ENCODE measurements at places on chromosomes 7 and 10.

DNA sequence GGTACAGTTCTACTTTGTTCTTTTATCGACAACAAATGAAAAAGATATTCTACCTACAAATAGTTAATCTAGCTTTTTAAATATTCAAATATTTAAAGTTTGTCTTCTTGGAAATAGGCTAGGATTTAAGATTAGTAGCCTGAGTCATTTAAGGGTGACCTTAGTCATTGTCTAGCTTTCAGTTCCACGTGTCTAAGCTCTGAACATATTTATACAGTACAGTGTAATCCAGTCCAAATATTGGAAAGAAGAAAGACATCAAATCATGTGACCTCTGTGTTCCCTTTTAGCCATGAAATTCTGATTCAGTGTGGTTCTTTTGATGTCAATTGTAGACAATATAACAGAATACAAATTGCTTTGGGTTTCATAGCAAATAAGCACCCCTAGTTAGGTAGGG is 121.1 kb downstream of the MALRD1 start:
- no peak for DNase-seq

GRCh38 chr10:130578532-130579289 is 442.5 kb downstream of the GLRX3 start:
- no peak for DNase-seq

- no peak for DNase-seq
These were observed 609.4 kb upstream of the PCDH15 start for GRCh38 chr10:55410415-55410885.

DNA sequence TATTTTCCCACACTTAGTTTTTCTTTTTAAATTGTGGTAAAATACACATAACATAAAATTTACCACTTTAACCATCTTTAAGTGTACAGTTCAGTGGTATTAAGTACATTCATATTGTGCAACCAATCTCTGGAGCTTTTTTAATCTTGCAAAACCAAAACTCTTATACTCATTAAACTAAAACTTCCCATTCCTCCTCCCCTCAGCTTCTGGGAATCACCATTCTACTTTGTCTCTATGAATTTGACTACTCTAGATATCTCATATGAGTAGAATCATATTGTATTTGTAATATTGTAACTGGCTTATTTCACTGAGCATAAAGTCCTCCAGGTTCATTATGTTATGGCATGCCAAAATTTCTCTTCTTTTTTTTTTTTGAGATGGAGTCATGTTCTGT is 86.4 kb upstream of the JAZF1 start:
- DNase-seq: no peak

GRCh38 chr10:101063548-101064414 is 2.0 kb downstream of the KAZALD1 start:
- no peak for DNase-seq

- DNase-seq: no peak
These were observed 235.2 kb upstream of the ZWINT start for GRCh38 chr10:56596257-56596656.

DNA sequence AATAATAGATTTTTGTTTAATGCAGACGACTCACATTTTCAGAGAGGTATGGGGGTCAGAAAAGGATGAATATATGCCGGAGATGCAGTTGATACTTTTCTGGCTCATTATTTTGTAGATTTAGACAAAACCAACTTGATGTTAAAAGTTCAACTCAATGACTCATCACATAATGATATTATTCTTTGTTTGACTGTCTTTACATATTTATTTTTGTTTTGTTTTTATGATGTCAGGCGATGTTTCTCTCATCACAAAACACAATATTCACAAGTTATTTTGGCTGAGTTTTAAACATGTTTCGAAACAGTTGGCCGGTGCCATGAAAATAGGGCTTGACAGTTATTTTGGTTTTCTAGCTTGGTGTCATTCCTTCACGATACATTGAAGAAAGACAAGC is 1.3 kb downstream of the GJD4 start:
- no peak for DNase-seq

DNA sequence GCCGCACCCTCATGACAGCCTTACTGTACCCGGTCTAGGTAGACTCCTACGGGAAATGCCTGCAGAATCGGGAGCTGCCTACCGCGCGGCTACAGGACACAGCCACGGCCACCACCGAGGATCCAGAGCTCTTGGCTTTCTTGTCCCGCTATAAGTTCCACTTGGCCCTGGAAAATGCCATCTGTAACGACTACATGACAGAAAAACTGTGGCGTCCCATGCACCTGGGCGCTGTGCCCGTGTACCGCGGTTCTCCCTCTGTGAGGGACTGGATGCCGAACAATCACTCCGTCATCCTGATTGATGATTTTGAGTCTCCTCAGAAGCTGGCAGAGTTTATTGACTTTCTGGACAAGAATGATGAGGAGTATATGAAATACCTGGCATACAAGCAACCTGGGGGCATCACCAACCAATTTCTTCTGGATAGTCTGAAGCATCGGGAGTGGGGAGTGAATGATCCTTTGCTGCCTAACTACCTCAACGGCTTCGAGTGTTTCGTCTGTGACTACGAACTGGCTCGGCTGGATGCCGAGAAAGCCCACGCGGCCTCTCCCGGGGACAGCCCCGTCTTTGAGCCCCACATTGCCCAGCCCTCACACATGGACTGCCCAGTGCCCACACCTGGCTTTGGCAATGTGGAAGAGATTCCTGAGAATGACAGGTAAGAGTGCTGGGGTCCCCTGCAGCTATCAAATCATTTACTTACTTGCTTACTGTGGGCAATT is 8.5 kb upstream of the CHCHD1 start:
- no peak for DNase-seq

DNA sequence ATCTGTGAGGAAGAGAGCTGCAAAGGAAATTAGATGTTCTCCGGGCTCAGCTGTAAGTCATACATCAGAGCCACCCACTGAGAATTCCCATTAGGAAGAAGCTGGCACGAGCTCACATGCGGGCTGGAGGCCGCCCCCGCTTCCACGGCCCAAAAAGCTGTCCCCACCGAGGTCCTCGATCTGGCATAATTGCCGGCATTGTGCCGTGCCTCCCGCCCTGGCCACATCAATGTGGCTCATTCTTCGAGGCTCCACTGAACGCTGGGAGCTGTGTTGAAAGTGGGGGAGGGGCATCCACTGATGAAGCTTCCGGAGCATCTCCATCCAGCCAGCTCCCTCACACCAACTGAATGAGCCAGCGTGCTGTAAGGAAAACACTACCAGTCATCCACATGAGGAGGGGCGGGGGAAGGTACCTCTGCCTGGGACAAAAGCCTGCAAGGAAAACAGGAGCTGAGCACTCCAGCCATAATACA is 173.1 kb downstream of the PTPRN2 start:
- no peak for DNase-seq

DNA sequence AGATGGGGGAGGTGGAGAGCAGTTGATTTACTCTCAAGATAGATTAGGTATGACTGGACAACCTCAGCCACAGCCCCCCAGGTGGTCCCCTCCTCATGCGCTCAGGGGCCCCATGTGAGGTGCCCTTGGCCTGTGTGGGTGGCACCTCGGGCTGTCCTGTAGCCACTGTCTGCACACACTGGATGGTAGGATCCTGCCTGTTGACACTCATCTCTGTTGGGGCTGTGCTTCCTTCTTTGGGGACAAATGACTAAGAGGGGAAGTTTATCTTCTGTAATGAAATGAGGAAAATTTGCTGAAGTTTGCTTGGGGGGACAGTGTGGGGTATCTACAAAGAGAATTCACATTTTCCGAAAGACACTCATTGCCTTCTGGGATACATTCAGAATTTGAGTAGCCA is 53.6 kb upstream of the ANTXRL start:
- DNase-seq: no peak

- no peak for DNase-seq
These were observed 7.1 kb upstream of the CXCL12 start for GRCh38 chr10:44391981-44392380.

- no peak for DNase-seq
These were observed 301.9 kb downstream of the AHR start for GRCh38 chr7:17600340-17600752.

DNA sequence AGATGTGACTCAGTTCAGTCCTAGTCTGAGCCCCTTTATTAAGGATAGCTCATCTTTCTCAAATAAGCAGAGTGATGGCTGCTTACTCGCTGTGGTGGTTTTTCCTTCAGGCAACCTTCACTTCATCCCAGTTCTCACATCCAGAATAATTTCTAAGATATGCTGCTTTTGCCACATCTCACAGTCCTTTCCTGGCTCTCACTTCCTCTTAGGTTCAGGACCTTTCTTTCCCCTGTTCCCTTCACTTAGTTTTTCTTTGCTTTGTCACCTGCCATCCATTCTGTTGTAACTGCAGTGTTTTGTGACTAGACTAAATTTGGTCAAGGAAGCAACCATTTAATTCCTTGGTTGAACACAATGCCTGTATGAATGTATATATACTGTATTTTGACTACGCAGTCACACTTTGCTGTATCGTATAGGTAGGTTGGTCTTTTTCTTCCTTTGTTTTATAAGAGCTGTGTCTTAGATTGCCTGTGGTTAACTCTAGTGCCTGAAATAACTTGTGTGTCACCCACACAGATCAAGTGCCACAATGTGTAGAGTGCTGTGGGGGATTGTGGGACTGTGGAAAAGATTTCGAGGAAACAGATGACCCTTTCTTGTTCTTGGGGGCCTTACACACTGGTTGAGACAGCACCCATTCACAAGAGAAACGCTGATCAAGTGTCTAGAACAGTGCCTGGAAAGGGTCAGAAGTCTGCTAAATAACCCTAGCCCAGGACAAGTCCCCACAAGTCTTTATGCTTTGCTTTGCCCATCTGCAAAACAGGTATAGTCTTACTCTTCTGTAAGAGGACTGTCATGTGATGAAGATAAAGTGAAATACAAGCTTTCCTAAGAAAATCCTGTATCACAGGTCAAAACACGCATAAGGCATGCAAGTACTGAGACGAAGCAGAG is 2.6 kb downstream of the ZNF655 start:
- DNase-seq: no peak

DNA sequence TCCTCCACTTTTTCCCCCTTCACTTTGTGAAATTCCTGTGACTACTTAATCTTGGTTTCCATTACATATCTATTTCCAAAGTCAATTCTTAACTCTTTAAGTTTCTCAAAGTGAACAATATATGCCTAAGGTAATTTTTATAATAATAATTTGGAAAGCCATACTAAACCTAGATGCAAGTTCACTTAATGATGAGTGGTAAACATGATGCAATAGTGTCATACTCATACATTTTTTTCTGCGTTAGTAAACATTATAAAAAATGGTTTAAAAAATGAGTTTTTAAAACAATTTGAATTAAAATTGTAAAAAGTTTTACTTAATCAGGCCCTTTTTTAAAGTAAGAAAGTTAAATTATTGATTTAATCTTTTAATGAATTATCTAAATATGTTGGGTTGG is 659.4 kb upstream of the FZD8 start:
- DNase-seq: no peak

DNA sequence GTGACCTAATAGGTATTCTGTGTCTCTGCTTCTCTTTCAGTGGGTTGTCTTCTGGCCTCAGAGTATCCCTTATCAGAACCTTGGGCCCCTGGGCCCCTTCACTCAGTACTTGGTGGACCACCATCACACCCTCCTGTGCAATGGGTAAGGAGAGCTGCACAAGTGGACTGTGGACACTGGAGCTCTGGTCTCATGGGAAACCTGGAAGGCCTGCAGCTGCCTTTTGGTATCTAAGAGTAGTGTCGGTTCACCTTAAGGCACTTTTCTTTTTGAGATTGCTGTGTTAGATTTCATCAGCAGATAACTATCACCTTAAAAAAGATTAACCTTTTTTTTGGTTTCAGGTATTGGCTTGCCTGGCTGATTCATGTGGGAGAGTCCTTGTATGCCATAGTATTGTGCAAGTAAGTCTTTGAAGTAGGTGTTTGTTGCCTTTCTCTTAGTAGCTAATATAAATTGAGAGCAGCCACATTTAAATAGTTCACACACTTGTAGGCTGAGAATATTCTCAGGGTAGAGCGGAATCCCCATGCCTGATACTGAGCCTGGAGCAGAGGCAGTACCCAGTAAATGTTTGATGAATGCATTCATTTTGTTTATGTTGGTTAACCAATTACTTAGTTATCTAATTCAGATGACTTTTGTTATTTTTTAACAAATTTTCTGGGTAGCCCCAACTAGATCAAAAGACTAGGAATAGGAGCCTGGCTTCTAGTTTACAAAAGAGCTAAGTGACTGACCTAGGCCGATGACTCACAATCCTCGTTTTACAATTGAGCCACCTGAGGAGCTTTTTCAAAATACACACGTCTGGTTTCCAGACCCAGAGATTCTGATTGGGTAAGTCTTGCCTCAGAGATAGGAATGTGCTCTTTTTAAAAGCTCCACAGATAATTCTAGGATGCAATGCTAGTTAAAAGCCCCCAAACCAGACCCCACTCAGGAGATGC is 3.6 kb downstream of the TMEM254 start:
- DNase-seq: no peak

GRCh38 chr7:96061844-96062243 is 260.1 kb downstream of the SLC25A13 start:
- no peak for DNase-seq

DNA sequence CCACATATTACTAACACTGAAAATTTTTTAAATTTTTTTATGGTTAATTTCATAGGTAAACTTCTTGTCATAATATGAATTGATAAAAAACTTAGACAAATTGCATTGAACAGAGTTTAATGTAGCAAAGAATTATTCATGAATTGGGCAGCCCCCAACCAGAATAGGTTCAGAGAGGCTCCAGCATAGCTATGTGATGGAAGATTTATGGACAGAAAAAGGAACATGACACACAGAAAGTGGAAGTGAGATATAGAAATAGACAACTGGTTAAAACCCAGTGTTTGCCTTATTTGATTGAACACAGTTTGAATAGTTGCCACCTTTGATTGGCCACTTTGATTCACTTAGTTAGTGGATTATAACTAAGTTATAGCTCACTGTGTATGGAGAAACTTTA is 87.2 kb downstream of the AHR start:
- DNase-seq: no peak

DNA sequence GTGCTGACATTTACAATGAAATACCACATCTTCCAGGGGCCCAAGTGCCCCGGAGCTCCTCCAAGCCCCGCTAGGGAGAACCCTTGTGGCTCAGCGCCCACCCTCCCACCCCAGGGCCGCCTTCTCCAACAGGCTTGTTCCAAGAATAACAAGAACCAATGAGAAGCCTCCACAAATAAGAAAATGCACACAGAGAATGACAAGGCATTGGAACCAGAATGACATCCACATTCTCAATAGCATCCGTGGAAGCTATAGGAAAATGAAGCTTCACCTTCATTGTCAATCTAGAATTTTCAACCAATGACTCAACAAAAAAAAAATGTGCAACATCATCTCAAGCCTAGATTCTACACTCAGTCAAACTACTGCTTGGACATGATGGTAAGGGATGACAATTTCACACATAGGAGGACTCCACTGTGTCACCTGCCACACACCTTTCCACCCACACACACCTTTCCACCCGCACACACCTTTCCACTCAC is 50.4 kb upstream of the PPP2R2D start:
- DNase-seq: no peak

DNA sequence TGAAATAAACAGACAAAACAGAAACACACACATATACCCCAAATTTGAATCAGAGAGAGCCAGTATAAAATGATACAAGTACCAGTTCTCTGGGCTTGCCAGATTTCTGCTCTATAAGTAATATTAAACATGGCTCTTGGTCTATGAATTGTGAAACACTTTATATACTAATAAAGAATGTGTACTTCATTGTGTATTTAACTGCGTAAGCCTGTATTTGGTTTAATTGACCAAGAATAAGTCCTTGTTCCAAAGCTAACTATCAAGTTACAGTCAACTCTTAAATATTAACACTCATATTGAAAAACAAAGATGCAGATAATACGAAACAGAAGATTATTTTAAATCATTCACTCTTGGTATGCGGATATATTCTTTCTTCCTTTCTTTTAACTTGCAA is 8.7 kb downstream of the FGFR2 start:
- DNase-seq: no peak
